ENCODE measurements at places on chromosomes 2 and 18.

- no peak for DNase-seq
Measured at GRCh38 chr18:49521216-49521835, 34.3 kb upstream of the C18orf32 start.

DNA sequence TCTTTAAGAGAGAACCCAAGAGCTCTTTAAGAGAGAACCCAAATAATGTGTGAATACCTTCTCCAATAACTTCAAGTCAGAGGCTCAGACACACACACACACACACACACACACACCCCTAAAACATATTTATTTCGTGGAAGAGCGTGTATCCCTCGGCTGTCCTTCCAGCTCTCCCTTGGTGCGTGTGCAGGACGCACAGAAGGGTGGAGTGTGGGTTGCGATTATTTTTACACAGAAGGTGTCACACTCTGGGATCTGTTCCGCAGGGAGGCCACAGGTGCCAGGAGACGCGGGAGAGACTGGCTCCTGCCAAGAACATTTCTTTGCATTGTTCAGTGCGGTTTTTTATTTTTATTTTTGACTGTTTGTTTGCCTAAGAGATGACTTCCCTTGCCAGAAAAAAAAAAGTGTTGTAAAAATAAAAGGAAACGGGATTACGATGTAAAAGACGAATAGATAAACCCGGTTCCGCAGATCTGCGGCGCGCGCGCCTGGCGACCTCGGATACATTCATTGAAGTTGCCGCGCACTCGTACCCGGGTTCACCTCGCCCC is 47.3 kb upstream of the ATP6V1B1 start:
- DNase-seq: no peak

- no peak for DNase-seq
Measured at GRCh38 chr18:51133580-51134160, 63.8 kb downstream of the MEX3C start.

DNA sequence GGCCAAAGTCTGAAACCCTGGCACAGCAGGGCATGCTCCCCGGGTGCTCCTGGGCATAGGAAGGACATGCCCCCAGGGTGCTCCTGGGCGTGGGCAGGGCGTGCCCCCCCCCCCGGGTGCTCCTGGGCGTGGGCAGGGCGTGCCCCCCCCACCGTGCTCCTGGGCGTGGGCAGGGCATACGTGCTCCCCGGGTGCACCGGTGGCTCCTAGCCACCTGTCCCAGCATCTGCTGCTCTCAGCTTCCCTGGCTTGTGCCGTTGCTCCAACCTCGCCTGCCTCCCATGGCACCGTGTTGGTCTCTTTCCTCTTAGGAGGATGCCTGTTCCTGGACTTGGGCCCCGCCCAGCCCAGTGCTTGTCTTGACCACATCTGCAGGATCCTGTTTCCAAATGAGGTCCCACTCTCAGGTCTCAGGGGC is 95.6 kb upstream of the CTDP1 start:
- no peak for DNase-seq

GRCh38 chr2:179137200-179137759 is 87.3 kb upstream of the CCDC141 start:
- no peak for DNase-seq

DNA sequence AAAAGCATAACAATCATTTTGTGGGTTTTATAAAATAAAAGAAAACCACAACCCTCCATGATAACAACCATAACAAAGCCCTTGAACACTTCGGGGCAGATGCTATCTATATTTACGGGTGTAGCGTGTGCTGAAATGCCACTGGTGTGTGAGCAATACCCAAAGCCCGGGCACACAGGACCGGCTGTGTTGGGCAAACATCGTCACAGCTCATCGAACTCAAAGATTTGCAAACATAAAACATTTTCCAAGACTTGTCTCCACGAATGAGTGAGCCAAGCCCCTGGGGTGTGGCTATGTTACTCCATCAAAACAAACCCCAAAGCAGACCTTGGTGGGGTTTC is 290.2 kb downstream of the LPIN1 start:
- DNase-seq: no peak

Data from neural crest cell (in vitro differentiated cells).